Suppressor macrophage treated with lipopolysaccharide for 1 hour (primary cell): ENCODE measurements at places on chromosomes 1 and 21.

DNA sequence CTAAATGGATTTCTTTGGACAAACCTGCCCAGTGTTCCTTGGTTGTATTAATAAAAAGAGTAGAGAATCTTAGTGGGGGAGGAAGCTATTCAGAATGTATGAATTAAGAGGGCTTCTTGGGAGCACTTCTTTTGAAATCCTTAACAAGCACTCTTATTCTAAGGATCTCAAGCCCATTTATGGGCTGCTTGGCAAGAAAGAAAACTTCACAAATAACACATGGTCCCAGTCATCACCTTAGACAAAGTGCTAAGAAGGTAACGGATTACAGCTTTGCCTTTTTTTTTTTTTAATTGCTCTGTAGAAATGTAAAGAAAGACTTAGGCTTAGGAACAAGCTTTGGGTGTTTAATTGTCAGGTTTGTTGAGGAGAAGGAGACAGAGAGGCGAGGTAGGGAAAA is 76.6 kb upstream of the IPO9 start:
- DNase-seq: no peak

GRCh38 chr1:113433184-113433583 is 42.9 kb downstream of the MAGI3 start:
- no peak for DNase-seq

DNA sequence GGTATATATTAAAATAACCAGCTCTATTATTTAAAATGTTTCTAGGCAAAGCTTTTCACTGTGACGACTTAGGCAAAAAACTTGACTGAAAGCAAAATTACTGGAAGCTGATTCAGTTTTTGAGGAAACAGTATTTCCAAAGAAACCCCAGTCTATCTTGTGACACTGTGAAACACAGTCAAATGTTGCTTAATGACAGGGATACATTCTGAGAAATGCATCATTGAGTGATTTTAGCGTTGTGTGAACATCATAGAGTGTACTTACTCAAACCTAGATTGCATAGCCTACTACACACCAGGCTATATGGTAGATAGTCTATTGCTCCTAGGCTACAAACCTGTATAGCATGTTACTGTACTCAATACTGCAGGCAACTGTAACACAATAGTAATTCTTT is 116.9 kb upstream of the KCNK1 start:
- peak; percentile 40 for DNase-seq

DNA sequence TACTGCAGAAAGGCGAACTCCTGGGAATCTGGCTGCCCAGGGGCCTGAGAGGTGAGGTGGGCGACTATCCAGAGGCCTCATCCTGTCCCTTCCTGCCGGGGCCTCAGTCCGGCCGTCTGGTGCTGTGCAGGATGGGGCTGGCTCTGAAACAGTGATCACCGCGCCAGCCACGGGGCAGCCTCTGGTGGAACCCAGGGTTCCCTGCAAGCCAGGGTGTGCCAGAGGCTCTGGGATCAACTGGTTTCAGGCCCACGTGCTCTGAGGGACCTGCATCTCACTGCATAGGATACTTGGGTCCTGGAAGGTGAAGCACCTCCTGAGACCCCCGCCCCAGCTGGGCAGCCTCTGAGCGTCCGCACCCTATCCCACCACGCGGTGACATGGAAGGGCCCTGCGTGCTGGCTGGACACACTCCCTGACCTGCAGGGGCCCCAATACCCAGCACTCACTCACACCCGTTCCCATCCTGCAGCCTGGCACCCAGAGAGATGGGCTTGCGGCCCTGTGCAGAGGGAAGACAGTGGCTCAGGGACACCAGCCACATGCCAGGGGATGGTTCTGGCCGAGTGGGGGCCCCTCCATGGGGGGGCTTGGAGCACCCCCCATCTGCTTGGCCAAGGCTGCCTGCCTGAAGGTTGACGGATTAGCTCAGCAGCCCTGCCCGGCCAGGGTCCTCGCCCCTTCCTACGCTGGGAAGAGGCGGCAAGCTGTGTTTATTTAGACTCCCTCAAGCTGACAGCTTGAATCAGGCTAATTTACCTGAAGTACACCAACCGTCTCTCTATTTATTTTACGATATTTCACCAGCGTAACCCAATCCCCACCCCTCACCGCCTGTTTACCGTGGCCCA is 64.3 kb upstream of the TTC34 start:
- no peak for DNase-seq

GRCh38 chr1:204859861-204860267 is 10.8 kb upstream of the NFASC start:
- no peak for DNase-seq

DNA sequence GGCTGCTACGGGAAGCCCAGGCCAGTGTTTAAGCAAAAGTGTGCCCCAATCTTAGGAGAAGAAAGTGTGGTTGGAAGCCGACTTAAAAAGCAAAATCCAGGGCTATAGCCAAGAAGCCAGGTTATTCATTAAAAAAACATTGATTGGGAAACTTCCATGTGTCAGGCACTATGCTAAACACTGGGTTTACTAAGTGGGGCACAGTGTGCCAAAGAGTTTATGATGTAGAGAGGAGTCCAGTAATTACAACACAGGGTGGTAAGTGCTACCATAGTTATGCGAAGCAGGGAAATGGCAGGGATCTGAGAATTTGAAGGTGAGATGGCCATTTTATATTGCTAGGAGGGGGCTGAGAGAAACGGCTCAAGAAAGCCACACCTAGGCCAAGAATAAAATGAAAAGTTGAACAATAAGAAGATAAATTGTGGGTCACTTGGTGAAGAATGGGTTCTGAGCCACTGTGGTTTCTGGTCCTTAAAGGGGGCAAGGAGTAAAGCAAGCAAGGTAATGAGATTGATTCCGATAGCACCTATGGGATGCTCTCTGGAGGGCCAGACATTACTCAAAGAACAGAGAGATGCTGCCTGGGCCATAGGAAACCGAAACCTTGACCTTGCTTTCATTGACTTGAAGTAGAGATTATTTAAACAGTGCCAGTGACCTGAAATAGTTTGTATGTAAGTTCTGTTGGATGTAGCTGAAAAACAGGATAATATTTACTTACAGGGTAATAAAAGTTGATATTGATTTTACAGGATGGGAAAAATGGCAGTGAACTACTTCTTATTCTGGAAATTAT is 177.8 kb downstream of the GIPC2 start:
- DNase-seq: no peak

GRCh38 chr21:46634966-46635323 is 529 bp upstream of the PRMT2 start:
- peak; percentile 89 for DNase-seq

DNA sequence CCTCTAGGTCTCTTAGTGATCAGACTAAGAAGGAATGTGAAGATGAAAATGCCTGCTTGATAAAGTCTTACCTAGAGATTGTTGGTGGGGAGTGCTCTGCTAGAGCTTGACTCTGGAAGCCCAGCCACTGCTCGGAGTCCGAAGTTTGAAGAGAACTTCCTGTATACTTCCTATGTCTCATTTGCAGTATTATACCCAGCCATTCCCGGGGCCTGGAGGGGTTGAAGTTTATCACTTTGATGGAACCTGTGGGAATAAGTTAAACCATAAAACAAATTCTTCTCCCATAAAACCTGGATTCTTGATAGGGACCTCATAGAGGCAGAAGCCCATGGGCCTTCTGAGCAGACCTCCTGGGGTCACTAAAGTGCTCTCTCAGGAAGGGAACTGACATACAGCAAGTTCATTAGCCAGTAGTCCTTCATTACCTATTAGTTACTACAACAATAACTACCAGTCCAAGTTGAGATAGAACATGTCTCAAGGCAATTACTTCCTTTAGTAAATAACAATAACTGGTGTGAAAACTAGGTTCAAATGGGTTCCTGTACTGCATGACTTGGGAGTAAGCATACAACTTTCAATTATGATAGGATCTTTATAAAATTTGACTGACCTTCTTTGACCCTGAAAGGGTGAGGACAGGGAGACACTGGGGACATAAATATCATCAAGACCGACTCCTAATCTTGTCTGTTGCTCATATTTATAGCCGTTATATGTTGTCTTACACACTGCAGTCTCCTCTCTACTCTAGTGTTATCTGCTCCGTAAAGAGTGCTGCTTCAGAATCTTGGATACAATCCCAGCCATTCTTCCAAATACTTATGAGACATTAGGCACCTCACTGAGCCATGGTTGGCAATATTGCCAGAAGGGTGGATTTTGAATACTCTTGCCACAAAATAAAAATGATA is at the start of gene OR6N1:
TSS of gene OR6N1 (minus strand) at position 246 of the 917 bp plus-strand sequence. CDS start 5,513 bp downstream, outside the sequence.
- DNase-seq: no peak

DNA sequence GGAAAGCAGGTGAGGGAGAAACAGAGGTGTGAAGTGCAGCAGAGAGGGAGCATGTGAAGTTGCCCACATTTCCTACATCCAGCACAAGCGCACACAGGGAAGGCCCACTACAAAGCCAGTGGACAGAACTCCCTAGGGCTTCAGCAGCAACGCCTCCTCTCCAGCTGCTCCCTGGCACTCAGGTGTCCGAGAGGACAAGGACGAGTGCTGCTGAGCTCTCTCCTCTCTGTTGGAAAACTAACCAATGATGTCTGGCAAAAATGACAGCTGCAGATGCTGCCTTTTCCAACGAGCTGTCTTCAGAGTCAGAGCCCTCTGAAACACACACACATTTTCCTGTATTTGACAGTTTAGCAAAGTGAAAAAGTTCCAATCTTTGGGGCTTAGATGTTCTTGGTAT is 86.8 kb downstream of the HSF2BP start:
- DNase-seq: no peak

GRCh38 chr1:110060034-110060661 is 10.3 kb downstream of the ALX3 start:
- peak; percentile 91 for DNase-seq

DNA sequence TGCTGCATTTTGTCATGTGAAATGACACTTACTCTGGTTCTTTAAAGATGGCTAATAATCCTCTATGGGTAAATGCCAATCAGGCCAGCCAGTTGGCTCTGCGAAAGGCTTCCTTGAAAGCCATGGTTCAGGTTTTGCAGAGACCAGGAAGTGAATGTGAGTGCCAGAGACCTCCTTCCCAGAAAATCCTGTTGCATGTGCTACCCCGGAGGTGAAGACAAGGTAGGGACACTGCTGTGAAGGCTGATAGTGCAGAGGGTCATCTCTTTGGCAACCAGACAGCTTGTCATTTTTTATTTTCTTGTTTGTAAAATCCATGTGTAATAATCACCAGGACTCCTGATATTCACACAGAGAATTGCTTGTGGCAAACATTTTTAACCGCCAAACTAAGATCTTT is 18.7 kb downstream of the LRRC8D start:
- no peak for DNase-seq

DNA sequence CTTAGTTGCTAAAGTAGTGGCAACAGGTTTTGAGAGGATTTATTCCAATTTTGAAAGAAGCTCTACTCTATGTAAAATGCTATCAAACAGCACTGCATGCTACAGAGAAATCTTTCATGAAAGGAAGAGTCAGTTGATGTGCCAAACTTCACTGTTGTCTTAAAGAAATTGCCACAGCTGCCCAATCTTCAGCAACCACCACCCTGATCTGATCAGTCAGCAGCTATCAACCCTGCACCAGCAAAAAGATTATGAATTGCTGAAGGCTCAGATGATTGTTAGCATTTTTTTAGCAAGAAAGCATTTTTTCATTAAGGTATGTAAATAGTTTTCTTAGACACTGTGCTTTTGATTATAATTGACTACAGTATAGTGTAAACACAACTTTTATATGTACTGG is 49.6 kb downstream of the SLC9C2 start:
- no peak for DNase-seq

GRCh38 chr1:214391873-214392645 is 111.1 kb downstream of the SMYD2 start:
- DNase-seq: no peak

DNA sequence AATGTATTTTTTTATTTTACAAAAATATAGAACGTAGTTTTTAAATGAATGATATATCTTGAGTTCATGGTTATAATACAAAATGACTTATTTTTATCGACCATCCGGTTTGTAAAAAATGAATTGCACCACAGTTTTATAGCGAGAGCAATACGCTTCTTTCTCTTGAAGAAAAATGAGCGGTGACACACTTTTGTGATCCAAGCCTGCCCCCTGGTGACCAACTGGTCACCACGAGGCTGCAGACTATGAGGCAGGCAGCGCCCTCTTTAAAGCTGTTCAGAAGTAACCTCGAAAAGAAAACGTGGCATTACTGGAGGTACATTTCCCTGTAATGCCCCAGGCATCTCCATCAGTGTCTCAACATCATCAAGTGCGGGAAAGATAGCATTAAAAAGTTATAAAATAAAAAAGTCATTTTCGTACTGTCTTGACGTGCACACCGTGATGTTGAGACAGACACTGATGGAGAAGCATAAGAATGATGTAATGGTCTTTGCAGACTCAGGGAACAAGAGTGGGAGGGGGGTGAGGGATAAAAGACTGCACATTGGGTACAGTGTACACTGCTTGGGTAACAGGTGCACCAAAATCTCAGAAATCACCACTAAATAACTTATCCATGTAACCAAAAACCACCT is 734.2 kb upstream of the ADAMTS5 start:
- peak; percentile 82 for DNase-seq

DNA sequence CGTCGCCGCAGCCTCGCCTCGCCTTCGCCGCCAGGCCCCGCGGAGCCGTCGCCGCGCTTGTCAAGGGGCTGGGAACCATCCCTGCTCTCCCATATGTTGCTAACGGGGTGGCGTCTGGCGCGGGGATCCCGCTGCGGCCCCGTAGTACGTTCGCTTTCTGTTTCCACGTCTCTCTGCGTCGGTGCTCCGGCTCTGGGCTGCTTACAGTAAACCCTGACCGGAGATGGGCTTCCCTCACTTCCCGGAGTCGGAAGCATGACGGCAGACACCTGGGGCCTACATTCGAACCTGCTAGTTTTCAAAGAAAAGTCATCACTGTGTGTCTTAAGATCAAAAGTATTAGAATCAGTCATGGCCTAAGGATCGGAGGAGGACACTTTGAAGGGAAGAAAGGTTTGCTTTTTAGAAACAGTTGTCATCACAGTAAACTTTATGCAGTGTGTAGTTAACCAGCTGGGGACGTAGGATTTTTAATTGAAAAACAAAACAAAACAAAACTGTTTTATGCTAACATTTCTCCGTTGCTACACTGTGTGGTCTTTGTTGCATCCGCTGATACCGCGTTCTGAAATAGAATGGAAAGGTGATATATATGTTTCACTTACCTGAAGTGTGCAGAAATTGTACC is 69.0 kb downstream of the SLC35A3 start:
- peak; percentile 89 for DNase-seq
